ENCODE measurements at places on chromosomes 1 and 21.

GRCh38 chr1:163166886-163167555 lies 35.7 kb downstream of the RGS5 start:
- DNase-seq: no peak

DNA sequence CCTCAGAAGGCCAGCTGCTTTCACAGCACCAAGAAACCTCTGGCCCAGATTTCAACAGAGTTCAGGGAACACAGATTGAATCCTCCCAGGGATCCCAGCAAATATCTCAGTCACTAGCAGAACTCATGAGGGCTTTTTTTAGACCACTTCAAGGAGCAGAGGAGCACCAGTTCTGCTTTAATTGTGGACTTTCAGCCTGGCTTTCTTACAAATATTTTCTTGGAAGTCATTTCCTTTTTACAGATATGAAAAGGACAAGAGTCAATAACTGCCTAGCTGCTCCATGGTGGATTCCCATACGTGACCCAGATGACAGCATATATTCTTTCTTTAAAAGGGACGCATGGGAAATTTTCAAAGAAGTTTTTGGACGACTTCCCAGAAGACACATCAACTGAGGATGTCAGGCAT lies 6.4 kb upstream of the LRRC8B start:
- no peak for DNase-seq

- no peak for DNase-seq
These were observed 26.2 kb downstream of the GRHL3 start for GRCh38 chr1:24345334-24345733.

DNA sequence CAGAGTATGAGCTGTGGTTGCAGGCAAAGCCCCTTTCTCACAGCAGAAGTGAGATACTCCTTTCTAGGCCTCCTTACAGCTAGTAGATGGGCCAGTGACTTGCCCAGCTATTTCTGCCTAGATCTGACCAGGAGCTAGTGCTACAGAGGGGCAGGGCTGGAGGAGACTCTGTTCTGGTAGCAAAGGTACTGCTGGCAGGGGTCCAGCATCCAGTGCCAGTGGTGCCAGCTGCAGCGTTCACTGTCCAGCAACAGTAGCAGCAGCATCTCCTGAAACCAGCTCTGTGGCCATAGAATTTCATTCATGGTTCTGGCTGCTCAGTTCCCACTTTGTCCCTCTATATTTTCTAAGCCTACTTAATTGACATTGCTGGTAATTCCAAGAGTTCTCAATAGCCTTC lies 62.5 kb upstream of the CNN3 start:
- no peak for DNase-seq

GRCh38 chr1:37393173-37394120 lies 80.9 kb upstream of the ZC3H12A start:
- DNase-seq: no peak

GRCh38 chr1:9825093-9826074 lies 1.6 kb upstream of the CLSTN1 start:
- peak; percentile 68 for DNase-seq

DNA sequence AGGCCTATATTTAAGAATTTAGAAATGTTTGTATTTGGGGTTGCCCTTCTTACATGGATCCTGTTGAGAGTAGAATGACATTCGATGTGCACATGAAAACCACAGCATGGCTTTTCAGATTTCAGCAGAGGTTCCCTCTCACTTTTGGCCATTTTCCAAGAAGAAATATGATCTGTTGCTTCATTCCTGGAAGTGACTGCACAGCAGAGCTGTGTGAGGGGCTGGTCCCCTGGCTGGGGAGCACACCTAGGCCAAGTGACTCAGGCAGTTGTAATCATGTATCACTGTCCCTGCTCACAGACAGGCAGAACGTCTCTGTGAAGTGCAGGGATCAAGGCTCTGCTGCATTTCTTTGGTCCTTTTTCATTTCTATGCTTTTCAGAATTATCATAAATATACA lies 32.3 kb downstream of the AGT start:
- peak; percentile 65 for DNase-seq

GRCh38 chr1:35557118-35557610 lies at the start of gene KIAA0319L:
Gene KIAA0319L (minus strand): TSS chr1:35557403. CDS start chr1:35554491, 2,912 bp downstream.
- DNase-seq: peak; percentile 18

GRCh38 chr1:80274256-80274655 lies 1267.7 kb upstream of the ADGRL4 start:
- no peak for DNase-seq

- DNase-seq: no peak
These were observed 11.9 kb downstream of the CEP350 start for GRCh38 chr1:179966551-179966950.

DNA sequence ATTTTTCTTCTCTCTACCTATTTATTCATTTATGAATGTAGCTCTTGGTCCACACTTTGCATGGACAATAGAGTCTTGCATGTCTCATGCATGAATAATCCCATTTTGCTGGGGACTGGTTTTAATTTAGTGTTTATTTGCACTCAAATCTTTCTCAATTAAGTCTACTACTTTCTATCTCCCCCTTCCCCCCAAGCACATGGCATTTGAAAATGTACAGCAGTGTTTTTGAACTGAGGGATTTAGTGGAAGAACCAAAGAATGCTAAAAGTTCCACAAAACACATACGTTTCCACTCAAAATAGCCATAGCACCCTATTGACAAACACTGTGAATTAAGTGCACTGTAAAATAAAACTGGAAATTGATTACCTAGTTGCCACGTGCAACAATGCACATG lies 119.5 kb upstream of the USH2A start:
- no peak for DNase-seq

- DNase-seq: peak; percentile 45
These were observed 76.9 kb upstream of the RNPC3 start for GRCh38 chr1:103448560-103448959.

- no peak for DNase-seq
These were observed 197.1 kb downstream of the KCNK2 start for GRCh38 chr1:215279682-215280081.

GRCh38 chr1:150613061-150613920 lies 16.1 kb downstream of the ENSA start:
- peak; percentile 63 for DNase-seq

DNA sequence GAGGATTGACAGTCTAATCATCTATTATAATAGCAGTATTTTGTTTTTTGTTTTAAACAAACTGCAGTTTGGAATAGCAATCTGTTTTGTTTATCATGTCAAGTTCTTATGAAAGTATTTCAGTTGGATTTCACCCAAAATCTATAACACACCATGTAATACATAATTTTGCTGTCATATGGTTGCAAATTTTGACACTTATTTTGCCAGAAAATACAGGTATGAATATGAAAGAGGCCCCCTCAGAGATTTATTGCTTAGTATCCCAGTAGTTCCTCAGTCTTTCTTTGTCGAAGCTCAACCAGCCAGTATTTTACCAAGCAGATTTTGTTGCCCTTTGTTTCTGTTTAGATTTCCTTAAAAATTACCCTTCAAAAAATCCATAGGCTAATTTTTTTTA lies 317.5 kb upstream of the CXADR start:
- no peak for DNase-seq

DNA sequence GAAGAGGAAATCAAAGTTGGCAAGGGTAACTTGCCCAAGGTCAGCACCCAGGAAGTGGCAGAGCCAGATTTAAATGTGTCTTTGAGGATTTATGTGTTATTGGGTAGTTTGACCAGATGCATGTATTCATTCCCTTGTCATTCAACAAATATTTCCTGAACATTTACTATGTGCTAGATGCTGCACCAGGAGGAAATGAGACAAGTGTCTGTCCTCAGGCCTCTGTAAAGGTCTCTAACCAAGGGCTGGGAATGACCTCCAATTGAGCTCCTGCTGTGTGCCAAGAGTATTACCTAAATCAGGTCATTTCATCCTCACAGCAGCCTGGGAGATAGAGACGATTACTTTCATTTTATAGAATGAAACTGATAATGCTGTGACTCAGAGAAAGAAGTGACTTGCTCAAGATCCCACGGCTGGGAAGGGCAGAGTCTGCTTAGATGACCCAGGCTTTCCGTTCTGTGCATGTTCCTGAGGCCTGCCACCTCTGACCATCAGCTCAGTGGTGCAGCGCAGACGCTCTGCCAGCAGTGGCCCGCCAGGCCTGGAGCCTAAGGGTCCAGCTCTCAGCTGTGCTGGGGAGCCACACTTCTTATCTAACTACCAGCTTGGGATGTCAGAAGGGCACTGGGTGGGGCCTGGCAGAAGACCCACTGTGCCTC lies 3.5 kb upstream of the TTC22 start:
- peak; percentile 11 for DNase-seq

DNA sequence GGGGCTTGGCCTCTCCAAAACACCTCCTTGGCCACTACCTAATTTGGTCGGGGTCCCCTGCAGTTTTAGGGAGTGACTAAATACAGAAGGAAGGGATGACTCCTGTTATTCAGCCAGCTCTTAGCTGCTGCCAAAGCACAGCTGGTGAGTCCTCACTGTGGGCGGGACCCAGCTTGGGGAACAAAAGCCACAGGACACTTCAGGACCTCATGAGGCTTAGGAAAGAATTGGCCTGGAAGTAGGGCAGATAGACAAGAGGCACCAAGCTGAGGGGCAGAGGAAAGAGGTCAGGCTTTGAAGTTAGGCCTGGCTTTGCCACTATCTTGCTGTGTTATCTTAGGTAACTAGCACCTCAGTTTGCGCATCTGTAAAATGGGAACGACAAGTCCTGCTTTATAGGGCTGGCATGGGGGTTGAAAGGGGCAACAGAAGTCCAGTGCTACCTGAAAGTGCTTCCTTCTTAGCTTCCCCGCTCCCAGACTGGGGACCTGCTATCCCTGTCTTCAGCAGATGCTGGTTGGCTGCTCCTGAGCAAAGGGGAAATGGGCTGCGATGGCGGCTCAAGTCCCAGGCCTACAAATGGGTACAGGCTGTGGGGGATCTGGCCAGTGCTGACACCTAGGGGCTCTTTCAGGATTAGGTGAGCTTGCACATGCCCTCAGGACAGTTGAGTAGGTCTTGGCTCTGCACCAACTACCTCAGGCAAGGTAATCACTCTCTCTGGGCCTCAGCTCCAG lies 15.7 kb downstream of the IFI6 start:
- DNase-seq: peak; percentile 22

- no peak for DNase-seq
These were observed 2.7 kb downstream of the CD34 start for GRCh38 chr1:207908107-207908734.

DNA sequence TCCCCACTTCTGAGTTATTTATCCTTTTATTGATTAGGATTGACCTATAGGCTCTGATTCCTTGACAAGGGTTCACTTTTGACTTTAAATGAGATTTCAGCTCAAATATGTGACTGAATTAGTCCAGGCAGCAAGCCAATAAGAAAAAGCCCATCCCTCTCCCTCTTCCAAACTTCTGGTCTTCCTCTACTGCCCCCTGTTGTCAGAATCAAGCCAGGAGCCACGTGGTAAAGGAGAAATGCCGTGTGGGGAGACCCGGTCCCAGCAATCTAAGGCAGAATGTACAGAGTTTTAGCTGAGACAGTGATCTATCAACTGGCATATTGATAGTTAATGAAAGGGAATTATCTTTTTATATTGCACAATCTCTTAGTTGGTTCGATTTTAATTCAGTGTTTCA lies 5.2 kb downstream of the ADAMTS5 start:
- DNase-seq: no peak

DNA sequence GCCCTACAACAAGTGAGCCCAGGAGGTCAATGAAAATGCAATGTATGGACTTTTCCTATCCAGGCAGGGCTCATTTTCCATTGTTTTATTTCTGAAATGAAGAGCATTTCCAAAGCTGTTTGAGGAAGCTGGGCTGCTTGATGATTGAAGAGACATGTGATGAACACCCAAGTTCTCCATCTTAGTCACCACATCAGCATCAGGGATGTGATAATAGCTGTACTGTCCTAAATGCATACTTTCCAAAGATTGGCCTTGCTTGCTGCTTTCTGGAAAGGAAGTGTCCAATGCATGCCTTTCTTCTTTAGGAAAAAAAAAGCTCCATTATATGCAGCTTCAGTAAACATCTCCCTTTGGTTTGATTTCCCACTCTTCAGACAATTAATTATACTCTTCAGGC lies 425.9 kb upstream of the RUNX1 start:
- DNase-seq: peak; percentile 60

DNA sequence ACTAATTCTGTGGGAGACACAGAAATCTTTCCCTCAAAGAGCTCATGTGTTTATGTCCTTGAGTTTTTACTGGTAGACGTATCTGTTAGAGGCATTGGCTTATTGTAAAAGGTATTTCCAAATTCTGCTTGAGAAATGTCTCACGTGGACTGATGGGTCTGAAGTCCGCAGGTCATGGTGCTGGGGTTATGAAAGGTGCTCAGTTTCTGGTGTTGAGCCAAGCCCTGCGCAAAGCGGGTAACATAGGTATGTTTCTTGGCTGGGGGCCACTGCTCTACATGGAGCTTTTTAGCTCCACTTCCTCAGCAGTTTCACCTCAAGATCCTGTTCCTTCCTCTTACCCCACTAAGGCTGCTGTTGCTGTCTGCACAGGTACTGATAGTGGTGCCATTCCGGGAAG lies 10.8 kb downstream of the UTP25 start:
- DNase-seq: no peak

- DNase-seq: no peak
These were observed 79.5 kb upstream of the ZNF648 start for GRCh38 chr1:182141040-182141439.

Data from amniotic epithelial cell (primary cell).